ENCODE measurements at places on chromosomes 2 and 18.

DNA sequence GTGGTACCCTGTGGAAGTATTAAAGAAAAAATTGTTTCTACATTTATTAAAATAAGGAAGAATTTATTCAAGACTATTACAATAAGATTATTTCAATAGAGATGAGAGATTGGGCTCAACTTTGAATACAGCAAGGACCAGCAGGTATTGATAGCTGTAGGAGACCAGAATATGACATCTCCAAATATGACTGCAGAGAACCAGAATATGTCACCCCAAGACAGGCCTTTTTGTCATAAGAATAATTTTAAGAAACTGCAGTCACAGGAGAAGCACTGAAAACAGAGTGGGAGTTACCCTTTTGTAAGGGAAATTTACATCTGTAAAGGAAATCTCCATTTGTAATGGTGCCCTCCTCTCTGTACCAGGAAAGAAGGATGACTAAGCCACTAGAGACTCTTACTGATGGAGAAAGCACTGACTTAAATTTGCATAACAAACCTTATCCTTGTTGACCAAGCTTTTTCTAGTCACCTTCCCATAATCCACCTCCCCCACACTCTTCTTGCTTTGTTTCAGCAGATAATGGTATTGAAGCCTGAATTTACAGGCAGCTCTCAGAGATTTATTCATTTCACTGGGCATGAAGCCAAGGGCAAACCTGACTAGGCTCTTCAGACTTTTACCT, 145.1 kb upstream of the RMP24 start:
- no peak for DNase-seq

DNA sequence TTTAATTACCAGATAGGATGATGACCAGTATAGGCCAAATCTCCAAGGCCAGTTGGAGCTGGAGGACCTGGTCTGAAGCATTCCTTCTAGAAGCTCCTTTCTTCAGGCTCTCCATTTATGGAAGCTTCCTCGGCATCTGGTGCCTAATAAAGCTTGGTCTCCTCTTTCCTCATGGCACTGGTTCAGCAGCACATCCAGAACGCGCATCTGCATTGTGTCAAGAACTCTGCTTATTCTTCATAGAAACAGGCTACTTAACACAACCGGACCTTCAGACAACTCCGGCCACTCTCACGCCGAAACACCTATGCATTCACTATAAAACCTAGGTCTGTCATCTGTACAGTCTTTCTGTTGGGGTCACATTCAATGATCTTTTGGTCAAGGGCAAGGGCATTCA, 99.8 kb downstream of the COL6A3 start:
- DNase-seq = no peak

DNA sequence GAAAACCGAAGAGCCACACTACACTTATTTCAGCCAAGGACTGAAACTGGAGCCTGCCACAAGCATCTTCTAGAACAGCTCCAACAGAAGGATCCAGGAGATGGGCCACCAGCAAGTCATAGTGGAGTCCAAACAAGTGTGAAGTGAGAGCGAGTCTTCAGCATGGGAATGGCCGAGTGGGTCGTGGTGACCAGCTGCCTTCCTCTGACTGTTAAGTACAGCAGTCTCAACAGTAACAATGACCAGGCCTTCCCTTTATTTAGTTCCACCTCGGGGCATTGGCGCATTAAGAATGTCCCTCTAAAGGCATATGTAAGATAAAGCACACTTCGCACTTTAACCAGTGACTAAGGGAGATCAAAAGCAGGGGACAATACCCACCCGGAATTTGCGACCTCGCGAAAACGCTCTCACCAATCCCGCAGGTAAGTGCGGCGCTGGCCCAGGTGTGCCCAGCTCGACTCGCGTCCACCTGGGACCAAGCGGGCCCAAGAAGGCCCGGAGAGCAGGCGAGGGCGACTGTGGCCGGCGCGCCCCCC, 1.1 kb downstream of the L3MBTL4 start:
- no peak for DNase-seq

- no peak for DNase-seq
These were observed 56.7 kb upstream of the MSTN start for GRCh38 chr2:190119257-190119656.

DNA sequence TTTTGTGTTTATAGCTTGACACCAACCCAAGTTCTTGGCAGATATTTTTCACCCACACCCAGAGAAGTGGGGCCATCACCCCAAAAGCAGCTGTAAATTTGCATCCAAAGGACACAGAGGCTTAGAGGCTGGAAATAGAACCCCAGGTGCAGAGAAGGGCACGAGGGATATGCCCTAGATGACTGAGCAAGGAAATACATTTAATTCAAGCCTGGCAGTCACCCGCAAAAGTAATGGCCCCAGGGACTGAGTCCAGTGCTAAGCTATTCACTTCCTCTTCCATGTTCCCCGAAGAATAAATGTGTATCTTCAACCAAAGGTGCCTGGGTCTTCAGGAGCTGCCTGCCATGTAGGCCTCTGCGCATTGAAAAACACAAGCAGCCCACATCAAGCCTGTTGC, 14.0 kb upstream of the REG3G start:
- DNase-seq = no peak

GRCh38 chr2:127197475-127198385, 22.4 kb downstream of the CYP27C1 start:
- DNase-seq = peak; percentile 93

GRCh38 chr18:75088021-75088506, 120.9 kb downstream of the PTGR3 start:
- DNase-seq = no peak

- DNase-seq = no peak
These were observed 954 bp downstream of the CCNT2 start for GRCh38 chr2:134919341-134920210.

- no peak for DNase-seq
These were observed 158.1 kb upstream of the SLC39A10 start for GRCh38 chr2:195498839-195499490.

DNA sequence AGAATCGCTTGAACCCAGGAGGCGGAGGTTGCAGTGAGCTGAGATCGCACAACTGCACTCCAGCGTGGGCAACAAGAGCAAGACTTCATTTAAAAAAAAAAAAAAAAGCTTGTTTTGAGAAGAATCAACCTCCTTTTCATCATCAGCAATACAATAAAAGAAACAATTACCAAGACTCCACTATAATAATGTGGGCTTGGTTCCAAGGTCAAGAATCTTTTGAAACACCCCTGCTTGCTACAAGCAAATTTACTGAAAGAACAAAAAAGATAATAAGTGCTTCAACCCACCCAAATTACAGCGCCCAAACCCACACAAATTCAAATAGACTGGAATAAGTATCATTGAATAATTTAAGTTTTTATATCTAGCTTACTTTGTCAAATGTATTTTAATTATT, 33.6 kb upstream of the MAPRE3 start:
- DNase-seq = no peak

- no peak for DNase-seq
These were observed 13.9 kb upstream of the PXDN start for GRCh38 chr2:1758171-1758570.

- no peak for DNase-seq
These were observed 14.3 kb downstream of the GPR39 start for GRCh38 chr2:132430895-132431294.

DNA sequence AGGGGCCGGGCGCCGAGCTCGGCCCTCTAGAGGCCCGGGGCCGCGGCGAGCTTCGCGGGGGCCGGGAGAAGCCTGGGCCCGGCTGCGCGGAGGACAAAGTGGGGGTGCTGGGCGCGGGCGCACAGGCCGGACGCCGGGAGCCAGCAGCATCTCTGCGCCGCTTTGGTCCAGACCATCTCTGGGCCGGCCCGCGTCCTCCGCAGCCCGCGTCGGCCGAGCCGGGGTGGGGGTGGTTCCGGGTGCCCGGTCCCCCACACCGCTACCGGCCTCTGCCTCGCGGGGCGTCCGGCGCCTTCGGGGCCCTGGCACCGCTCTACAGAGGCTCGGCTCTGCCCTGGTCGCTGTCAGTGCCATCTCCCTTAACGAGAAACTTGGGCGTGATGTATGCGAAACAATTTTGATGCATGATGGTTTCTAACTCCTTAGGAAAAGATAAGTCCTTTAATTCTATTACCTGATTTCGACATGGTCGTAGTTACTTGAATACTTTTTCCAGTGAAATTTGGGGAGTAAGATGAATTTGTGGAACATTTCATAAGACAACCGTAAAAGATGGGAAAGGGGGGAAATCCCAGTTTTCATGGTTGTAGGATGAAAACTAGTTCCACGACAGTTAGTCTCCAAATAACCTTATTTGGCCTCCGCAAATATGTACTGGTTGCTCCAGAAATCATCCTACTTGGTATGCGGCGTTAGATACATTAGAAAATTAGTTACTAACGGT, 562 bp downstream of the TWSG1 start:
- peak; percentile 41 for DNase-seq

DNA sequence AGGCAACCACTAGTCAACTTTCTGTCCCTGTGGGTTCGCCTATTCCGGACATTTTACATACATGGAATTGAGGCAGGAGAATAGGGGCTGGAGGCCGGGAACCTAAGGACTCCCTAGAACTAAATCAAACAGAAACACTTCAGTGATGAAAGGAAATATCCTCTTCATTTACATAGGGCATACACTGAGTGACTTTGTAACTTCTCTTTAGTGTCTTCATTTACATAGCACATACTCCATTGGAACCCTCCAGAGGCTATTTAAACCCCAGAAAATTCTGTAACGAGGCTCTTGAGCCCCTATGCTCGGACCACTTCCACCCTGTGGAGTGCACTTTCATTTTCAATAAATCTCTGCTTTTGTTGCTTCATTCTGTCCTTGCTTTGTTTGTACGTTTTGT, 56.5 kb downstream of the CCDC195 start:
- no peak for DNase-seq

DNA sequence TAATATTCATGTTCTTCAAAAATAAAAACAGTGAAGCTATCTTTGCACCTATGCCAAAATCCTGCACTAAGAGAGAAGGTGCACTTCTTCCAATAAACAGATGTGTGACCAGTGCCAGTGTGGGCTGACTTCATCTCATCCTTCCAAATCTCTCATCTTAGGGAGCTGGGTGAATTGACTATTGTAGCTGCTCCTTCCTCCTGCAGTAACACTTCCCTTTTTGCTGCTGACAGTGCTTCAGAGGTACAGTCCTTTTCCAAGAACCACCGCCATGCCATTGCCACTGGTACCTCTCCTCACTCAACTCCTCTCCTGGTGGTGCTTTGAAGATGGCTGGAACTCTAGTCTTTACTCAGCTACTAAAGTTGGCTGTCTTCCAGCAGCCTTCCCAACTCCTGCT, 42.1 kb upstream of the ARHGAP25 start:
- DNase-seq = peak; percentile 55

- DNase-seq = no peak
These were observed 8.1 kb downstream of the AMER3 start for GRCh38 chr2:130763405-130763804.

- DNase-seq = no peak
These were observed 14.1 kb upstream of the GMPPA start for GRCh38 chr2:219484343-219485200.

DNA sequence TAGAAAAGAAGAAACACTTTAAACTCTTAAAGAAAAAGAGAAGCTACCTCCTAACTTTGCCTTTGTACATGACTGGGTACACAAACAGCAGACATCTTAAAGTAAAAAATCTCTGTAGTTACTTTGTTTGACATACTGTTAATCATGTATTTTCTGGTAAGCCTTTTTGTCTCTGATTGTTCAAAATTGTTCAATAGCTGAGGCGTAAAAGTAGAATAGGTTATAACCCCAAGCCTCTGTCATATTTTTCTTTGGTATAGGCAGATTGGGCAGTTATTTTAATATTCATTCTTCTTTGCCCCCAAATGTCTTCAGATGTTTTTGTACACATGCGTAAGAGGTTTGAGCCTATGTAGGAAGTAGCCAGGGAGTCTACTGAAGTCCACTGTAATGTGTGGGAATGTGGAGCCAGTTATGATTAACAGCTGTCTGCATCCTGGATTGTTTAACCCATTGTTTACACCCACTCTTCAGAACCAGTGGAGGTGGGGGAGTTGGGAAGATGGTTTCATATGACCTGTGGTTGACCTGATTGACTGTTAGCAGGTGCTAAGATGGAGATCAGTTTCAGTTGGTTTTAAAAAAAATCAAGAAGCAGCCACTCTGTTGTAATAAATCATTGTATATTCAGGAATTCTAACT, 150.5 kb downstream of the TANC1 start:
- DNase-seq = no peak

DNA sequence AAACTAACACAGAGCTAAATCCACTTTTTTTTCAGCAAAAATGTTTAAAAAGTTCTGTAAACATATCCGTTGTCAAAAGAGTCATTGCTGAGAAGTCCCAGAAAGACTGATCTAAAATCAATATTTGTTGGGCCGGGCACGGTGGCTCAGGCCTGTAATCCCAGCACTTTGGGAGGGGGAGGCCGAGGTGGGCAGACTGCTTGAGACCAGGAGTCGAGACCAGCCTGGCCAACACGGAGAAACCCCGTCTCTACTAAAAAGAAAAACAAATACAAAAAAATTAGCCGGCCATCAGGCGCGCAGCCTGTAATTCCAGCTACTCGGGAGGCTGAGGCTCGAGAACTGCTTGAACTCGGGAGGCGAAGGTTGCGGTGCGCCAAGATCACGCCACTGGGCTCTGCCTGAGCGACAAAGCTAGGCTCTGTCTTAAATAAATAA, 1.4 kb downstream of the OLA1 start:
- DNase-seq = no peak

DNA sequence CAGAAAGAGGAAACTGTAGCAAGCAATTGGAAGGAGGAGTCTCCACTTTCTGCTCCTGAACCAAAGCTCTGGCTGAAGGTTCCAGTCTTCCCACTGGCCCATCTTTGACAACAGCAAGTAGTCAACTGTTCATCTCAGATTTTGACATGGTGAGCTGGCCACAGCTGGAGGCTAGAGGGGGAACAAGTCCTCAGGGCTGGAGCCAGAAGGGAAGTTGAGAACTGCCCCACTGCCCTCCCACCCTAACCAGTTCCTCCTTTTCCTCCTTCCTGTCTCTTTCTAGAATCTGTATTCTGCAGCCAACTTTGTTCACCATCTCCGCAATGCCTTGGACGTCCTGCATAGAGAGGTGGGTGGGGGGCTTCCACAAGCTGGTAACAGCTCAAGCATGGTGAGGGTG, 105.8 kb downstream of the PLB1 start:
- peak; percentile 90 for DNase-seq

DNA sequence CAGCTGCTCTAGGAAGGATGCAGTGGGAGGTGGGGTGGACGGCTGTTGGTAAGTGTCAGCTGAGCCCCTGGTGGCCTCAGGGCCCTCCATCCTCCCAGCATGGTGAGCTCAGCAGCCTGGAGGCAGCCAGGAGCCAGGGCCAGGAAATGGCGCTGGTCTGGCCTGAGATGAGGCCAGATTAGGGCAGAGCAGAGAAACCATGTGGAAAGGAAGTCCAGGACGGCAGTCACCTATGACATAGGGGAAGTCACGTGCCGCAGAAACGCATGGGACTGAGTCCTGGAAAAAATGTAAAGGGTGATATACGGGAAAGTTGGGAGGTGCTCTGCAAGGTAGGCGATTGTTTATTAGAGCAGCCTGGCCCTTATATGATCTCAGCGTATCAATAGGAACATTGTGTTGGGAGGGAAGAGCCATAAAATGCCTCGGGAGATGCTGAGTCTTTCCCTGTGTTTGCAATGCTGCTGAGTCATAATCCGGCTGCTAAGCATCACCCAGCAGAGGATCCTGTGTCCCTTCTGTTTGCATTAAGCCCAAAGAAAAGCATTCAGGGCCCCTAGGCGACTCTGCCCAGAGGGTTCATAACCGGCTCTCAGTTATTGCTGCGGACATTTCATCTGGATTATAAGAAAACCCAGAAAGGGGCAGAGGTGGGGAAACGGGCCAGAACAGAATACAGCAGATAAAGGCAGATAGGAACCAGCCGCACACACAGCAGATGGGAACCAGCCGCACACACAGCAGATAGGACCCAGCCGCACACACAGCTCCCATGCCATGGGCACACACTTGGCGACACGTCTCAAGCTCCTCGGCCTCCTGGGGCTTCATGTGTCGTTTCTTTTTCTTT, 30.3 kb upstream of the B3GNT7 start:
- no peak for DNase-seq
